ENCODE measurements at places on chromosomes 4 and X.

- no peak for DNase-seq
These were observed 158.9 kb downstream of the ADAMTS3 start for GRCh38 chr4:72410158-72410557.

DNA sequence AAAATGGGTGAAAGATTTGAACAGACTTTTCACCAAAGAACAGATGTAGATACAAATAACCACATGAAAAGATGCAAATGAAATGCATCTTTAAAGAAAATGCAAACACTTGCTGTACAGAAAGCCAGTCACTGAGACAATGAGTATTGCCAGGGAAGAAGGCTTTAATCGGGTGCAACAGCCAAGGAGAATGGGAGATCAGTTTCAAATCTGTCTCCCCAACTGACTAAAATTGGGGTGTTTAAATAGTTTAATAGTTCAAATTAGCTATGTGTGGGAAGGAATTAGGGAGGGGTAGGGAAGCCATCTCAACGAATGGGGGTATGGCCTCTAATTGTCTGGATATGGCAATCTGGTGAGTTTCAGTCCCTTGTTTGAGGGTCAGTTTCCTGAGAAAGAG lies 295.4 kb downstream of the PTTG2 start:
- DNase-seq = no peak

- DNase-seq = no peak
These were observed 90.5 kb upstream of the TRIM2 start for GRCh38 chr4:153113838-153114105.

DNA sequence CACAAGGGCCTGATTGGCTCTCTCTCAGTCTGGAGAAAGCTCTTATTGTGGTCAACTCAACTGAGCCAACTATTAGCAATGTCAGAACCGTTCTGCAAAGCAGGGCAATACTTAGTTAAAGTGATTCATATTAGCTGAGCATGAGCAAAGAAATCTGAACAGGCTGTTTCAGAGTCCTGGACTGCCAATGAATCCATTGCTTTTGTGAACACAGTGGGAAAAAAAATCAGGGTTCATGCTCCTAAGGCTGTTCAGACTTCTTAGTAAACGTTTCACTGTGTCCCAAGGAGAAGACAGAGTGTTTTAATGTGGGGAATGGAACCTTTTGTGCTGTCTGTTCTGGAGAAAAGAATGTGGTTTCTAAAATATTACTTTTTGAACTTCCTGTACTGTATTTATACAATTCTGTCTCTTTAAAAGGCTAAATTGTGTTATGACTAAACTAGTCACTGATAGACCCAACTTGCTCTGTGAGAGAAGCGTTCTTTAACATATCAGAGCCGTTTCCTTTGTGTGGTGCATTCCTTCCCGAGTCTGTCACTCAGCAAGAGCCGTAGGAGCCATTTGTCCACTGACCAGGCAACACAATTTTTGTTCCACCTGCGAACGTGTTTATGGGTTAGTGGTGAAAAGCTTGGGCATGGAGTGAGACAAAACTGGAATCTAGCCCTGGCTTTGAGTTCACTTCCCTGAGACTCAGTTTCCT lies 366.1 kb downstream of the FBXO8 start:
- DNase-seq = no peak

GRCh38 chr4:154640999-154641398 lies 28.5 kb upstream of the FGG start:
- DNase-seq = no peak

- no peak for DNase-seq
These were observed 46.6 kb downstream of the MAOA start for GRCh38 chrX:43702660-43703059.

- no peak for DNase-seq
These were observed 29.1 kb downstream of the STAG2 start for GRCh38 chrX:123990602-123991001.

- no peak for DNase-seq
These were observed 88.3 kb downstream of the IL15 start for GRCh38 chr4:141724646-141725045.

DNA sequence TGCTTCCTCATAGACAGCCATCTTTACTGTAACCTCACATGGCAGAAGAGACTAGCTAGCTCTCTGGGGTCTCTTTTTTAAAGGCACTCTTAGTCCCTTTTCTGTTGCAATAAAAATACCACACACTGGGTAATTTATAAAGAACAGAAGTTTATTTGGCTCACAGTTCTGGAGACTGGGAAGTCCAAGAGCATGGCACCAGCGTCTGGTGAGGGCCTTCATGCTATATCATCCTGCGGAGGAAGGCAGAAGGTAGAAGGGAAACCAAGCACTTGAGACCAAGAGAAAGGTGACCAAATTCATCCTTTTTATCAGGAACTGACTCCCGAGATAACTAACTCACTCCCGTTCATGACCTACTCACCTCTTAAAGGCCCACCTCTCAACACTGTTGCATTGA lies 5.4 kb upstream of the ANXA5 start:
- no peak for DNase-seq

DNA sequence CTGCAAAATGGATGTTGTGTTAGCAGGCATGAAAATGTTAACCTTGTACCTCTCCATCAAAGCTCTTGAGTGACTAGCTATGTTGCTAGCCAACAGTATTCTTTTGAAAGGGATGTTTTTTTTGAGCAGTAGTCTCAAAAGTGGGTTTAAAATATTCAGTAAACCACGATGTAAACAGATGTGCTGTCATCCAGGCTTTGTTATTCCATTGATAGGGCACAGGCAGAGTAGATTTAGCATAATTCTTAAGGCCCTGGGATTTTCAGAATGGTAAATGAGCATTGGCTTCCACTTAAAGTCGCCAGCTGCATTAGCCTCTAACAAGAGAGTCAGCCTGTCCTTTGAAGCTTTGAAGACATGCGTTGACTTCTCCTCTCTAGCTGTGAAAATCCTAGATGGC lies 18.4 kb downstream of the FGF2 start:
- no peak for DNase-seq

GRCh38 chr4:2944586-2945526 lies 18.4 kb downstream of the NOP14 start:
- DNase-seq = no peak

DNA sequence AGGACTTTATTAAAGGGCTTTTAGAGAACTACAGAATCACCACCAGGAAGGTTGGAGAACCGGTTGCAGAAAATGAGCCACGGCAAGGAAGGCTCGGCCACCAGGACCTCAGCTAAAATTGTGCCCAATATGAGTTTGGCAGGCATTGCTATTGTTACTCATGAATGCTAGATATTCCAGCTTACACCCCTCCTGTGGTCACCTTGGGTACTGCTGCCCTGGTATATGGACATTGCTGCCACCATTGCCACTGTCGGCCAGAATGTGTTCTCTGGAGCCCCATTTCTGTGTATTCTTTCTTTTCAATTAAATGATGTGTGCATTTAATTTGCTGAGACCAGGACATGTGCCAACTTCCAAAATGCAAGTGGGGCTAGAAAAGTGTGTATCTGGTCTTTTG lies 626.7 kb upstream of the BOD1L1 start:
- DNase-seq = no peak

DNA sequence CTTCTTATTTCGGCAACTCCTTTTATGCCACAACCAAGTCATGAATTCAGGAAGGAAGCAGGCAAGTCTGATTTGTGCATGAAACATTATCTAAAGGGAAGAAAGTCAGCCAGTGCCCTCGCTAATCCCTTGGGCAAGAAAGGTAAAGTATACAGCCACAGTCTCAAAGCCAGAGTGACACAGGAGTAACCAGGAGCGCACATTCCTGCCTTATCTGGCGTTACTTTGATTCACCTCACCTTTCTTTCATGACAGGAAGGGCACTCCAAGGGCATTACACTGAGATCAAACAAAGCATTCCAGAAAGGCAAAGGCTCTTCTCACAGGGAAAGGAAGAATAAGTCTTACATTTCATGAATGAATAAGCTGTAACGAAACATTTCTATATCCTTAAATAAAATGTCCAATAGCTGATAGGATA lies 38.8 kb downstream of the FAT1 start:
- no peak for DNase-seq

DNA sequence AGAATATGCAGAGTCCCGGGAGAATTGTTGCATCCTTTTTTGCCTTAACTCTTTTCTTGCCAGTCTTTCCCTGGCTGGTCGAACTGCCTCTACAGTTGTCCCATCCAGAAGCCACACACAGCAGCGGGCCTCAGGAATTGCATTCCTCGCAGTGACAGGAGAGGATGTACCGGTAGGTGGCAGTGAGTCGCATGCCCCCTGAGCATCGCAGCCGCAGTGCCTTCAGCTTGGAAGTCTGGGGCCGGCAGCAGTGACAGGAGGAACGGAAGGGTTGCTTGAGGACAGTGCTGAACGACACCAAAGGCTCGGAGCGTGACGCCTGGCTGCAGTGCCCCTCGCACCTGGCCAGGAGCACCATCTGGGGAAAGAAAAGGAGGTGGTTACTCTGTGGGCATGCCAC lies 23.5 kb downstream of the NDP start:
- no peak for DNase-seq
